Neural cell (in vitro differentiated cells): ENCODE measurements at places on chromosomes 2 and 18. TPM values are rescaled to one million over a fixed set of nuclear protein-coding genes. Genes with fewer than 3 reads are reported as not detected.

Gene SETBP1
- polyA plus RNA-seq: 13.7 and 19.5 TPM in 2 replicates

Gene CIB4
- not detected in 2 replicates for polyA plus RNA-seq

Gene MTLN
- 55.6 and 102 TPM in 2 replicates for polyA plus RNA-seq

Gene RNF103
- polyA plus RNA-seq: 22.0 and 24.1 TPM in 2 replicates

Gene CRYGD
- not detected in 2 replicates for polyA plus RNA-seq
